Hematopoietic multipotent progenitor cell treated with erythropoietin and hydrocortisone succinate and interleukin-3 and kit ligand, for 17 days (in vitro differentiated cells): ENCODE measurements at places on chromosomes 7 and 10.

GRCh38 chr10:63137306-63137705 lies 4.2 kb downstream of the NRBF2 start:
- no peak for DNase-seq

DNA sequence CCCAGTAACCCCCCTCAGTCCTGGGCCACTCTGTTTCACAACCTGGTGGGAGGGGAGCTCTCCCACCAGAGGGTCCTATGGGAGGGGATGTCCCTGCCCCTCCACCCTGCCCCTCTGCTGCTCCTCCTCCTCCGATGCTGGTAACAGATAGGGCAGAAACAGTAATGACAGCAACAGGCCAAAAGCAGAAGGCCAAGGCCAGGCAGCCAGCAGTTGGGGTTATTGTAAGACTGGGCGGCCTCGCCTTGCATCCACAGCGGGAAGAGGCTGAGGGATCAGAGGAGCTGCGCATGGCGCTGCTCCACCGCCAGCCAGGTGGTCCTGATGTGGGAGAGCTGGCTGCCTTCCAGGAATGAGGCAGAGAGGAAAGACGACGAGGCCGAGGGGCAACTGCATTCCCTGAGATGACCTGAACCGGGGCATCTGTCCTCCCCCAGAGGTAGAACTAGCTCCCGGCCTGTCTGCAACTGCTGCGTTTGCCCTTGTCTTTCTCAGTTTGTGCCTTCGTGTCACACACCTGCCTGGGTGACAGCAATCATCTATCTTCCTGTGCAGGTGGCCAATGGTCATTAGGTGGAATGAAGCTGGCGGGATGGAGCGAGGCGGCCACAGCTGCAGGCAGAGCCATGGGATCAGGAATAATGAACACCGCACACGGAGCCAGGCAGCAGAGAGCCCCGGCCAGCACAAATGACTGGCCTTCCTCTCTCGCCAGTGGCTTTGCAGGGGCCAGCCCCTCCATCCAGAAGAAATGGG lies 54.0 kb upstream of the CACUL1 start:
- no peak for DNase-seq

DNA sequence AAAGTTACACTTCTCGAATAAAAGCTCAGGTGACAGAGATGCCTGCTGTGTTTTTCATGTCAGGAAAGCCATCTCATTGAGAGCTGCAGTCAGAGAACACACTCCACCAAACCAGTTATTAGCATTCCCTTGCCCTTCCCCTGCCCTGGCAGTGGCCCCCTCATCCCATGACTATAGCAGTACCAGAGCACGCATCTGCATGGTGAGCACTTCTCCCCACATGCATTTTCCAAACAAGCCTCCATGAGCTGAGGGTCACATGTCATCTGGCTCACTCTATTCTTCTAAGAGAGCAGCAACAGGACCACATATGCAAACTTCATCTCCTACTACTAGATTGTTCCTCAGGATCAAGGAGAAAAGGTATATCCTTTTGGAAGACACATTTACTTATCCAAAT lies 42.4 kb upstream of the FGL2 start:
- no peak for DNase-seq

GRCh38 chr7:93758631-93759030 lies 131.9 kb downstream of the TFPI2 start:
- no peak for DNase-seq

DNA sequence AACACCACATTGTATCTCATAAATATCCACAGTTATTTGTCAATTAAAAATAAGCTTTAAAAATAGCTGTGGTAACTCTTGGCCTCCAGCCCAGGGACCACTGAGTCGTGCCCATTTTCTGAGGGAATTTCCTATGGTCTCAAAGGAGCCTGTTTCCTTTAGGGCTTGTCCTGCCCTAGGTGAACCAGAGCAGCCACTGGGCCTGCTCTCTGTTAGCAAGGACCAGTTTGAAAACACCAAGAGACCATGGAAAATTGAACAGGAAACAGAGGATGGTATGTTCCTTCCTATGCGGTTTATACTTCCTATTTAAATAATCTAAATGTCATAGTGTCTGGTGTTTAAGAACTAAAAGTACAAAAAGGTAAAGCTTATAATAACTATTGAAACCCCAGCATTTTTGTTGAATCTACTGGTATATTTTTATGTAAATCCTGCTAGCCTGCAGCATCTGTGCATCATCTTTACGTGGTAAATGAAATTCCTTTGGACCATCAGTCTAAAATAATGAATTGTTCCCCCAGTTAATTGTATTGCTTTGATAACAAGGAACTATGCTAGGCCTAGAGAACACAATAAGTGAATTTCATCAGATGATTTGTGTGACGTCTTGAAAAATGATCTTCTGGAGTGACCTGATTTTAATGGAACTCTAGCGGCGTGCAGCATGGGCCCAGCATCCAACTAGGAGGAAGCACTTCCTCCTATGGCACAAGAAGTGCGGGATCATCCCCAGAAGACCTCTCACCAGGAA lies 333.7 kb downstream of the GFRA1 start:
- no peak for DNase-seq

DNA sequence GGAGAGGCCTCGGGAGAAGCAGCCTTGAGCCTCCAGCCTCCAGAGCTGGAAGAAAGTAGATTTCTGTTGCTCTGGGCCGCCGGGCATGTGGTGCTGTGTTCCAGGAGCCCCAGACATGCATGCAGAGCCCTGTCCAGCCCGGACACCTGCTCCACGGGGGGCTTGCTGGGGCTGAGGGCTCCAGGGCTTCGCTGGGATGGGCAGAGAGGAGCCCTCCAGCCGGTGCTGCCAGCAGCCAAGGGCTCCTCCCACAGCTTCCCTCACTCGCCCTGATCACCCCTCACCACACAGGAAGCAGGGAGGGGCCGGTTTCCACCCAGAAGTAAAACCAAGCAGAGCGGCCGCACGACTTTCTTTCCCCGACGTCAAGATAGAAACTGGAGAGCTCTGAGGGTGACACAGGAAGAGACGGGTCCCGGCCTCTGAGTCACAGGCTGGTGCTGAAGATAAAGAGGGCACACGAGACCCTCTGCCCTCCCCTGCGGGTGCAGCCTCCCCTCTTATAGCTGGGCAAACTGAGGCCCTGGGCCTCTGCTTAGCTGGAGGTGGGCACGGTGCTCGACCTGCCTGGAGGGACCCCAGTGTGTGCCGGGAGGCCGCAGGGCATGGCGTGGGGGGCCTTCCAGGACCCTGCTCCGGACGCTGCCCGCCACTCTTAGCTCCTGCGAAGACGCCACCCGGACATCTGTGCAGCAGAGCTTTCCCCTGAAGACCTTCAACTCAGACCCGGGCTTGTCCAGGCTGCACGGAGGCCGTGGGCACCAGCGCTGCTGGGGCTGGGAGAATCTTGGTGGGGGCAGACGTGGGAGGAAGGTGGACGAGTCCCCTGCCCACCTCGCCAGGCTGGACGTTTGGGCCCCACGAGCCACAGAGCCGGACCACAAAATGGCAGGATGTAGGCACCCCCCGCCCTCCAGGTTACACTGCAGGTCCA lies 31.1 kb downstream of the ADAP1 start:
- no peak for DNase-seq

DNA sequence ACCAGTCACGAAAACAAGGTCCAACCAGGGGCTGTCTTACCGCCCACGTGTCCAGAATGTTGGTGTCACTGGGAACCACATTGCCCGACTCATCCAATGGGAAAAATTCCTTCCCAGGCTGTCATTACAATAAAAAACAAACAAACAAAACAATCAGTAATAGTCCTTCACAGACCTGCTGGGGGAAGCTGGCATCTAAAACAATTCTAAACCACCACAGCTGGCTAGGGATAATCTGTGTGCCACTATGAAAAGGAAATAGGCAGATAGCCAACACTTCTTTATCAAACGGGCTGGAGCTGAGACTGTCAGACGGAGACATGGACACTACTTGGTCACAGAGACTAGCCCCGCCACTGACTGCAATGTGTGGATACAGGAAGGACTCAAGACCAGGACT lies 9.2 kb downstream of the AKR1B1 start:
- no peak for DNase-seq

DNA sequence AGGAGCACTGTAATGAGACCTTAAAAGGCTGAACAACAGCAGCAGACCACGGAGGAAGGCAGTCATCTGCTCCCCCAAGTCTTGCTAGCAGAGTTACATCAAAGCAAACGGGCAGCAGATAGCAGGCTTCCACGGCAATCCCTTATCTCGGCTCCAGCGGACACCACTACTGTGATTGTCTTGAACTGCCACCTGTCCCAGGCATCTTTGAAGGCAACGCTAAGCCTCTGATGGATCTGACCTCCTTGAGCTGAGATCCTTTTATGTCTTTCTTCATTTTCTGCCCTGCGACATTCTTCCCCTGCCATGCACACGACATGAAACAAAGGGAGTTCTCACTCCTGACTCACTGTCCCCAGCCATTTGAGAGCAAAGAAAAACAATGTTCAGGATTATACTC lies 111.7 kb downstream of the GLI3 start:
- DNase-seq, result no peak

GRCh38 chr10:59877191-59877671 lies 29.1 kb downstream of the CCDC6 start:
- DNase-seq, result no peak

GRCh38 chr10:124975977-124976514 lies 34.1 kb downstream of the ZRANB1 start:
- no peak for DNase-seq

- no peak for DNase-seq
These were observed 345.1 kb upstream of the PRKCQ start for GRCh38 chr10:6925146-6925545.

DNA sequence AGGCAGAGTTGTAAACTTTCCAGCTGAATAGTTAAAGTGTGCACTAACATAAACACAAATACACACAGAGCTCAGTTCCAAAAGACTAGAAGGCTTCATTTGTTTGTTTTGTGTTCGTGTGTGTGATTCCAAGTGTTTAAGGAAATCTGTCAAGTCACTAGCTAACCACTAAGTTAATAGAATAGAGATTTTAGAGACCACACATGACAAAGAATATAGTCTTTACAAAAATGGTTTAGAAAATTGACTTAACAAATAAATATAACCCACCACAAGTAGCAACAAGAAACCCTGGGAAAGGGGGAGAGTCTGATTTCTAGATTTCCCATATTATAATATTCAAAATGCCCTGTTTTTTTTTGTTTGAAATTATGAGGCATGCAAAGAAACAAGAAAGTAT lies 209.4 kb downstream of the FZD1 start:
- no peak for DNase-seq
